Endodermal cell (in vitro differentiated cells): ENCODE measurements at places on chromosomes 12 and 14. TPM values are rescaled to one million over a fixed set of nuclear protein-coding genes. Genes with fewer than 3 reads are reported as not detected.

SUSD6 gene
- total RNA-seq, result 5.9 and 6.6 TPM in 2 replicates

- H3K27ac ChIP-seq, result no peak overlapping the region
- peak; percentile 38 for DNase-seq
- H3K27me3 ChIP-seq, result no peaks in the 10 kb centered on the region
- no peaks in the 10 kb centered on the region for H3K36me3 ChIP-seq
- H3K4me3 ChIP-seq, result no peak overlapping the region
- H3K4me1 ChIP-seq, result no peaks in the 10 kb centered on the region
Observed at GRCh38 chr12:112115259-112116045, 6.9 kb upstream of the NAA25 start.

PLBD1 gene
- total RNA-seq, result 32.5 and 37.5 TPM in 2 replicates

- H3K4me1 ChIP-seq, result no peaks in the 10 kb centered on the region
- H3K27ac ChIP-seq, result no peak overlapping the region
- no peak for DNase-seq
- H3K27me3 ChIP-seq, result no peaks in the 10 kb centered on the region
- no peaks in the 10 kb centered on the region for H3K36me3 ChIP-seq
Observed at GRCh38 chr14:25150934-25151790, 101.2 kb upstream of the STXBP6 start.

MUCL1 gene
- not detected in 2 replicates for total RNA-seq

RAD9B gene
- total RNA-seq, result 0.23 to 0.36 TPM (median 0.29 TPM) in 3 replicates

- peak; percentile 27 for DNase-seq
- H3K27me3 ChIP-seq, result no peaks in the 10 kb centered on the region
- no peaks in the 10 kb centered on the region for H3K4me1 ChIP-seq
- no peaks in the 10 kb centered on the region for H3K36me3 ChIP-seq
- no peak overlapping the region for H3K27ac ChIP-seq
Observed at GRCh38 chr12:55671746-55672145, 35.1 kb downstream of the OR10P1 start.

CLEC2A gene
- 0.87 to 3.8 TPM (median 3.3 TPM) in 3 replicates for total RNA-seq
